Melanocyte of skin (primary cell): ENCODE measurements at places on chromosomes 4 and X. TPM values are rescaled to one million over a fixed set of nuclear protein-coding genes. Genes with fewer than 3 reads are reported as not detected.

The VCX gene
- not detected in 2 replicates for total RNA-seq

The MAGEB17 gene
- not detected in 2 replicates for total RNA-seq

The NRK gene
- under 0.01 and 1.5 TPM in 2 replicates for total RNA-seq

The CXorf38 gene
- 20.0 and 20.1 TPM in 2 replicates for total RNA-seq

The MGST2 gene
- 14.1 and 18.5 TPM in 2 replicates for total RNA-seq

The MID1 gene
- total RNA-seq, result 52.6 and 79.6 TPM in 2 replicates

The SSX4 gene
- total RNA-seq, result 0.36 TPM in 1 of 2 replicates, not detected in the other

The SLC6A14 gene
- not detected in 2 replicates for total RNA-seq

The SOX3 gene
- not detected in 2 replicates for total RNA-seq

The SLITRK4 gene
- total RNA-seq, result under 0.01 TPM in 1 of 2 replicates, not detected in the other

The PCDH18 gene
- total RNA-seq, result under 0.01 and 1.5 TPM in 2 replicates

The CFAP299 gene
- total RNA-seq, result not detected in 2 replicates

The SLC49A3 gene
- total RNA-seq, result 1.7 and 4.3 TPM in 2 replicates

The PNMA6F gene
- total RNA-seq, result not detected in 2 replicates

The STBD1 gene
- total RNA-seq, result 1.4 and 2.9 TPM in 2 replicates

The TMPRSS11D gene
- not detected in 2 replicates for total RNA-seq

The HAND2 gene
- total RNA-seq, result not detected in 2 replicates

The KIAA1210 gene
- total RNA-seq, result not detected in 2 replicates

The CDS1 gene
- under 0.01 TPM in 2 replicates for total RNA-seq

The F8A2 gene
- total RNA-seq, result not detected in 2 replicates

The WNK3 gene
- 3.8 and 7.6 TPM in 2 replicates for total RNA-seq

The TRIM75 gene
- total RNA-seq, result not detected in 2 replicates

The SFRP2 gene
- not detected in 2 replicates for total RNA-seq

The EDA2R gene
- total RNA-seq, result 3.1 and 8.4 TPM in 2 replicates

The PDLIM5 gene
- total RNA-seq, result 29.9 and 58.9 TPM in 2 replicates

The RS1 gene
- total RNA-seq, result not detected in 2 replicates

The NPY1R gene
- not detected in 2 replicates for total RNA-seq

The GRPR gene
- under 0.01 and 0.34 TPM in 2 replicates for total RNA-seq

The FMR1NB gene
- not detected in 2 replicates for total RNA-seq

The TMEM271 gene
- not detected in 2 replicates for total RNA-seq

The PAGE5 gene
- not detected in 2 replicates for total RNA-seq

The CTAG1A gene
- total RNA-seq, result not detected in 2 replicates

The FSTL5 gene
- under 0.01 and 0.93 TPM in 2 replicates for total RNA-seq

The INTU gene
- total RNA-seq, result 4.3 and 4.9 TPM in 2 replicates

The MAGEE1 gene
- 1.4 and 1.7 TPM in 2 replicates for total RNA-seq

The IL3RA gene
- not detected in 2 replicates for total RNA-seq

The MANBA gene
- 30.3 and 35.9 TPM in 2 replicates for total RNA-seq

The NUP62CL gene
- 0.34 TPM in 1 of 2 replicates, not detected in the other for total RNA-seq
